ENCODE measurements at places on chromosomes 11 and 22. TPM values are rescaled to one million over a fixed set of nuclear protein-coding genes. Genes with fewer than 3 reads are reported as not detected.

Gene MEI1
- total RNA-seq: 0.59 TPM

GRCh38 chr11:62611705-62612365, 740 bp downstream of the EML3 start:
- DNase-seq: peak; percentile 26

GRCh38 chr11:44711787-44712608, 14.8 kb upstream of the TSPAN18 start:
- DNase-seq: no peak

- DNase-seq: no peak
Observed at GRCh38 chr11:6298605-6299004, 21.7 kb downstream of the CAVIN3 start.
